ENCODE measurements at places on chromosomes 5 and 9. TPM values are rescaled to one million over a fixed set of nuclear protein-coding genes. Genes with fewer than 3 reads are reported as not detected.
A peak's percentile ranks its signal among the peaks of the same experiment; 100 is the strongest.

The SEMA6A gene
- total RNA-seq, result 18.6 TPM

The CKMT2 gene
- total RNA-seq, result 18.6 TPM

The GGTA1 gene
- total RNA-seq, result 11.0 TPM

The EQTN gene
- total RNA-seq, result not detected

The CAAP1 gene
- 12.2 TPM for total RNA-seq

The SYK gene
- total RNA-seq, result 19.5 TPM

The PCDHGB2 gene
- 4.7 TPM for total RNA-seq

The FANCC gene
- total RNA-seq, result 7.3 TPM

The OBP2B gene
- not detected for total RNA-seq

The PTGER4 gene
- 10.1 TPM for total RNA-seq

The SPINK7 gene
- total RNA-seq, result not detected

The FST gene
- 18.3 TPM for total RNA-seq

DNA sequence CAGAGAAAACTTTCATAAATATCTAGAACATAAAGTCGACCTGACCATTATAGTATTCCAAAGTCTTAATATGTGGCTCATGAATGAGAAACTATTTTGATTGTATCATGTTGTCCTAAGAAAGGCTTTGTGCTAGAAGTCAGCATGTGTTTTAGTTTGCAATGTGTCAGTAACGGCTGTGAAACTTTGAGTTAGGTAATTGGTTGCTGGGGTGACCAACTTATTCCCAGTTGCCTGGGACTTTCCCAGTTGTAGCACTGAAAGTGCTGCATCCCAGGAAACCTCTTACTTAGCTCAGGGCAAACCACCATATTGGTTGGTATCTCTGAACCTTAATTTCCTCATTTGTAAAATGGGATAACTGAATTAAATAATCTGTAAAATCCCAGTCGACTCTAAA is 114.6 kb upstream of the SLC12A2 start:
- no peak for DNase-seq

DNA sequence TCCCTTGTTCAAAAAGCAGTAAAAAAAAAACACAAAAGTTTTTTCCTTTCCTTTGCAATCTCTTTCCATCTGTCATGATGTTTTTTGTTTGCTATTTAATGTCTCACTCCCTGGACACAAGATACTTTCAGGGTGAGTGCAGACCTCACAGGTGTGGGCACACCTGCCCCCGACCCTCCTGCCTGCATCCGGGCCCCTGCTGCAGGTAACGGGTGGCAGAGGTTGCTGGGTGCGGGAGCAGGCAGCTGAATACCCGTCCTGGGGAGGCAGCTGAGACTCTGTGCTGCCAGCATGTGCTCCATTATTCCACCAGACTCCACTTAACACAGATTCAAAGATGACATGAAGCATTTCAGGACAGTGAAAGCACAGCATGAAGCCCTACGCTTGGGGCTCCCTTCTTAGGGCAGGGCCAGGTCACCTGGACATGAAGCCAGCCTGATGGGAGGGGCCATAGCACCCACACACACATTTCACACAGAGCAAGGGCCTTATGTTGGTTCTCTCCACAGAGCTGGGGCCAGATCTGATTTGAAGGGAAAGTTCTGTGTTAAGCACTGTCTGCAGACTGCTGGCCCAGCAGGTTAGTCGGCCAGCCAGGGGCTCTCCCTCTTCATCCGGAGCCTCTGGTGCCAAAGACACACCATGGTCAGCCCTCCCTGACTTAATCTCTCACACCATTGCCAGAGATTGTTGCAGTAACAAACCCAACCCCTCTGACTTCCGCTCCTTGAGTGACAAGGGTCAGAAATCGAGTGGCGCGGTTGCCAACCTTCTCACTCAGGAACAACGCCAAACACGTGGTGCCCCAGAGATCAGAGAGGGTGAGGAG is 13.0 kb downstream of the NEK6 start:
- DNase-seq, result no peak

- no peak for DNase-seq
These were observed 103.1 kb downstream of the PAM start for GRCh38 chr5:102858221-102858620.

- DNase-seq, result peak; percentile 71
These were observed 65.8 kb downstream of the ZNF354C start for GRCh38 chr5:179125789-179126505.

- DNase-seq, result no peak
These were observed 67.3 kb downstream of the POU5F2 start for GRCh38 chr5:93674138-93674537.

DNA sequence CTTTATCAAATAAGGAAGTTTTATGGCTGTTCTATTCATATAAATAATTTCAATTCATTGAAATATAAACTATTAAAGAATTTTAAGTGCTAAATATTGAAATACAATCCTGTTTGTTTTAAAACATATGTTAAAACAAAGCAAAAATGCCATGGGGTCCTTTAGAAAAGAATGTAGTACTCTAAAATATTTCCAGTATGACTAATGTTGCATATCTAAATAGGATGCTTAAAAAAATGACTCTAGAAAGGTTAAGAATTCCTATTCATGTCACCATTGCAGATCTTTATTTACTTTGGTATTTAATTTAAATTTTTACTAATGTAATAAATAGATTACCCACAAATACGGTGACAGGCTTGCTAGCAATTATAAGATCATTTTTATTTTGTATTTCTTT is 132.3 kb downstream of the ZNF608 start:
- no peak for DNase-seq

GRCh38 chr9:7265181-7265580 is 507.4 kb downstream of the KDM4C start:
- DNase-seq, result no peak

GRCh38 chr5:152514827-152515397 is 109.8 kb upstream of the NMUR2 start:
- no peak for DNase-seq

- DNase-seq, result peak; percentile 6
These were observed 24.1 kb downstream of the HRH2 start for GRCh38 chr5:175681968-175682340.

DNA sequence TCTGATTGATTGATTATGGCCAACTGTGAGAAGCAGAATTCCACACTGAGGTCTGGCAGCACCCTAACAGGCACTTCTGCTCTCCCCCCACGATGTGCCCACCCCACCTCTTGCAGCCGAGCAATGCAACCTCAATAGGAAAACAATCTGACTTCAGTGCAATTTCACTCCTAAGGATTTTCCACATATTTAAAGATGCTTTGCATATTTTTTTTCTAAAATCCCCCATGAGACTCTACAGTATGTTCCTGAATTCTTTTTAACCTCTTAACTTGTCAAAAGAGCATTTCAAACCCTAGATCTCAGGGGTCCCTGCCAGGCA is 243.1 kb downstream of the AUH start:
- no peak for DNase-seq

GRCh38 chr9:96884443-96884842 is 30.1 kb upstream of the ZNF782 start:
- no peak for DNase-seq

- DNase-seq, result no peak
These were observed 46.7 kb upstream of the UBQLN1 start for GRCh38 chr9:83754383-83754977.

- no peak for DNase-seq
These were observed 346.1 kb upstream of the PTGER4 start for GRCh38 chr5:40333459-40334241.

- no peak for DNase-seq
These were observed 226.0 kb downstream of the MPDZ start for GRCh38 chr9:13053504-13053903.

DNA sequence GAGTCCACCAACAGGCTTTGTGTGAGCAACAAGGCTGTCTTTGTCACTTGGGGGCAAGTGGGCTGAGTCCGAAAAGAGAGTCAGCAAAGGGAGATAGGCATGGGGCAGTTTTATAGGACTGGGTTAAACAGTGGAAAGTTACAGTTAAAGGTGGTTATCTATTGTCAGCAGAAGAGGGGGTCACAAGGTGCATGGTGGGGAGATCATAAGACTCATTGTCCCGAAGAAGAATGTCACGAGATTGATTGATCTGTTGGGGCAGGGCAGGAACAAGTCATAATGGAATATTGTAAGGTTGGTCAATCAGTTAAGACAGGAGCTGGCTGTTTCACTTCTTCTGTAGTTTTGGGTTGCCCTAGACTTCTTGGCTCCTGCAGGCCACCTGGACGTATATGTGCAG is 7.6 kb upstream of the HMGCS1 start:
- DNase-seq, result no peak

DNA sequence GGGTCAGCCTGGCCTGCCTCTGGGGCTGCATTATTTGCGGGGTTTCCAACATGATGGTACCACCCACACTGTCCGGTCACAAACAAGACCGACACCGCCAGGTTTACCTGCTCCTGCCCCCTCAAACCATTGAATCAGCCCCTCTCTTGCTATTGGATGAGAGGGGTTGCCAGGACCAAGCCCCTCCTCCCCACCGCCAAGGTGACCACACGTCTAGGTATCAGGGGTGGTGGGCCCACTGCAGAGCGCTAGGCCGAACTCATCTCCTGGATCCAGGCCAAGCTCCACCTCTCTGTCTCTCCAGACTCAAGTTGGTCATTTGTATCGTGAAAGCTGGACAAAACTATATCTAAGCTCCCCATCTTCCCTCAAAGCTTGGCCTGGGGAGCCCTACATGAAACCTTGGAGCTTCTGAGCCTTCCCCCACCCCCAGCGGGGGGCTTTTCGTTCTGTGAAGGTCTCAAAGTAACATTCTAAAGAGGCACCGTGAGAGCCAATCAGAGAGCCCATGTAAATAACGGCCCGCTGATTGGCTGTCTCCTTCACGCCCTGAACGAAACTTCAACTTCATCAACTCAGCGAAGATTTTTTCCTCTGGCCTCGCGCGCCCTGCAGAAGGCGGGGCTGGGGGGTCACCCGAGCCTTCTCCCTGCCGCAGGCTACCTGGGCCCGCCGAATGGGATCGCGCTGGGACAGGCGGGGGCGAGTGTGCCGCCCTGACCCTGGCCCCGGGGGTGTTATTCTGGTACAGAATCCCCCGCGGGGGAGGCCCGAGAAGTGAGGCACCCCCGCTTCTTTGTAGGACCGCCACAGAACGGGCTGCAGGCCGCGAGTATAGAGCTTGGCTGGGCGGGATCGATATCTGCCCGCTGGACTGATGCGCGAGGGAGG is 49.6 kb upstream of the PSD2 start:
- peak; percentile 87 for DNase-seq

DNA sequence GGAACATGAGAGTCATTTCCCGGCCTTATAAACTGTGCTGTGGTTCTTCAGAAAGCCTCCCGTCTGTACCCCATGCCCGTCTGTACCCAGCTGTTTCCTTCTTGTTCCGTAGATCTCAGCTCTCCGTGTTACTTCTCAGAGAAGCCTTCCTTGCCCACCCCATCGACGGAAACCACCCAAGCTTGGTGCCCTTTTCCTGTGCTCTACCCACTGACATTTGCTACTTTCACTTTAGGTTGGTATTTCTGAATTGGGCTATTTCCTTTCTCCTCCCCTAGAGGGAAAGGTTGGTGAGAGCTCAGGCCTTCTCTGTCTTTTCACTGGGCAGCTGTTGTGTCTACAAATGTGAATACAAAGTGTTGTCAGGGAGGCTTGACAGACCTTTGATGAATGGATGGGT is 764.5 kb upstream of the ADAMTS16 start:
- DNase-seq, result no peak

DNA sequence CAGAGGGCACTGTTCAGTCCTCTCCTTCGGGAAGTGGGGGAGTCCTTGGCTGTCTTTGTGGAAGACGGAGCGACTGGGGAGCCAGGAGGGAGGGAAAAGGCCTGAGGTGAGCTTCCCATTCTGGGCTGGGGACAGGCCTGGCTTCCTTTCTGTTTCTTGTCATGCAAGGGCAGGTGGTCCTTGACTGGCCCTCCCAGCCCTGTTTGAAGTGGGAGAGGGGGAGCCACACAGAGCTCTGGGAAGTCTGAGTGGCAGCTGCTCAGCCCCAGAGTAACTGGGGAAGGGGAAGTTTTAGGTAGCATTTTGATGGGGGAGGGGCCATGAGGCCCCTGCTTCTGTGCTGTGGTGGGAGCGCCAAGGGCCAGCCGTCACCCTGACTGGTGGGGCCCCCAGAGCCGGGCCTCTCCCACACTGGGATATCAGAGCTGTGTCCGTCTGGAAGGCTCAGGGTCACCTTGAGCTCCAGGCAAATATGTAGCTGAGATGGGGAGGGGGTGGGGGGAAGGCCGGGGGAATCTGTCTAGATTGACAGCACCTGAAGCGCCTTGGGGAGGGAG is 6.5 kb downstream of the UNC5A start:
- no peak for DNase-seq

DNA sequence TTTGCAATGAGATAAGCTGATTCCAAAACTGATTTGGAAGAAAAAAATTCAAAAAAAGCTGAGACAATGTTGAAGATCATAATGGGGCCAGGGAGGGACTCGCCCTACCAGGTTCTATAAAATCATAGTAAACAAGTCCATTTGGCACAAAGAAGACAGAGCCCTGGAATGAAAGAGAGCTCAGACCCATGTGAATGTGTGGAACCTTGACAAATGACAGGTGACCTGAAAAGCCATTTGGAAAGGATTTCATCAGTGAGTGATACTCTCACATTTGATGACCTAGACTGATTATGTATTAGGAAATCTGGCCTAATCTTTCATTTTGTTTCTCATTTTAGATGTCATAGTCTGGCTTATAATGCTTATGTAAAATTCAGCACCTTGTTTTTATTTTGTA is 26.8 kb downstream of the SPTAN1 start:
- no peak for DNase-seq

DNA sequence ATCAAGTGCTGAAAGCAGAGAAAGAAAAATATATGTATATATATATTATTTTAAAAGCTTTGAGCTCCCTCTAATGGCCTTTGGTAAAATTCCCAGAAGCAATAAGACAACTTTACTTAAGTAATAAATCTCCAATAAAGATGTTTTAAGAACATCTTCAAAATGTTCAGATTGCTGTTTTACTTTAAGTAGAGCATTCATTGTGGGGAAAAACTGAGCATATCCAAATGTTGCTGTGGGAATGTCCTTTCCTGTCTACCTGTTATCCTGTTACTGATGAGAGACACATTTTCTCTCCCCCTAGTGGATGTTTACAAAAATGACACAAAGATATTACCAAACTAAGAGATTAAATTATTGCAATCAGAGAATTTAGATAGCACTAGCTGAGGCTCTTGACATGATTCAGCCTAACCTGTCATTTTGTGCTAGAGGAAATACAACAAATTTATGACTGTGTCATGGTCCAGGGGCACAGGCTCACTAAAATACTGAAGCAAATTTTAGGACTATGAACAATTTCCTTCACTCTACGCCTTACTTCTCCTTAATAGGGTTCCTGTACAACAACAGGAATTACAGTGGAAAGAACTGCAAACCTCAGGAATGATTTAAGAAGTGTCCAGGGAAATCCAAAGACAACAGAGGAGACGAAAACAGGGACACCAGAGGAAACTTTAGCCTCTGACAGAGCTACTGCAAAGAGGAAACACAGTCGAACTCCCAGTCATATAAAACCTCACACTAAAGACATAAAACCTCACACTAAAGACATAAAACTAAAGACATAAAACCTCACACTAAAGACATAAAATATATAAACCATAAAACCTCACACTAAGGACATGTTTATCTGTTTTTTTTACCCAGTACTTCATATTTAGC is 24.3 kb upstream of the PRRC1 start:
- DNase-seq, result no peak

GRCh38 chr5:139021346-139021745 is 146.2 kb upstream of the LRRTM2 start:
- DNase-seq, result no peak

All from posterior vena cava (tissue), 2 donors.